A172 (cell line): ENCODE measurements at places on chromosomes 6 and 20. TPM values are rescaled to one million over a fixed set of nuclear protein-coding genes. Genes with fewer than 3 reads are reported as not detected.

SAPCD1 gene
- 1.1 and 3.0 TPM in 2 replicates for total RNA-seq

SLC44A4 gene
- not detected in 2 replicates for total RNA-seq

BFSP1 gene
- 8.3 and 9.7 TPM in 2 replicates for total RNA-seq

ANKEF1 gene
- 4.2 and 4.4 TPM in 2 replicates for total RNA-seq

CTSZ gene
- total RNA-seq, result 228 and 320 TPM in 2 replicates

BNIP5 gene
- total RNA-seq, result not detected in 2 replicates

ABHD16B gene
- not detected in 2 replicates for total RNA-seq

PRKN gene
- 0.41 and 0.43 TPM in 2 replicates for total RNA-seq

MTFR2 gene
- total RNA-seq, result 10.3 and 11.5 TPM in 2 replicates

RPP21 gene
- total RNA-seq, result 48.7 and 124 TPM in 2 replicates

DYNLT2 gene
- total RNA-seq, result 2.8 and 3.0 TPM in 2 replicates

LPA gene
- not detected in 2 replicates for total RNA-seq

MYL9 gene
- total RNA-seq, result 9.4 and 9.8 TPM in 2 replicates

VSTM2L gene
- 0.24 and 1.4 TPM in 2 replicates for total RNA-seq

TSPO2 gene
- total RNA-seq, result not detected in 2 replicates

GJA10 gene
- not detected in 2 replicates for total RNA-seq

SLC26A8 gene
- total RNA-seq, result not detected in 2 replicates

CYP39A1 gene
- not detected in 2 replicates for total RNA-seq

SLC22A1 gene
- 0.07 and 0.17 TPM in 2 replicates for total RNA-seq

NDUFAF5 gene
- 38.8 and 62.8 TPM in 2 replicates for total RNA-seq

MACROD2 gene
- 0.02 and 0.46 TPM in 2 replicates for total RNA-seq

RAET1L gene
- 0.69 TPM in 1 of 2 replicates, not detected in the other for total RNA-seq

PARD6B gene
- 3.2 and 4.7 TPM in 2 replicates for total RNA-seq

PRELID3B gene
- total RNA-seq, result 152 and 196 TPM in 2 replicates
